ENCODE measurements at places on chromosomes 12 and 14.

- DNase-seq, result peak; percentile 20
Measured at GRCh38 chr12:21456291-21456780, 18.9 kb downstream of the PYROXD1 start.

- DNase-seq, result no peak
Measured at GRCh38 chr14:77014004-77014604, 14.4 kb downstream of the IRF2BPL start.

DNA sequence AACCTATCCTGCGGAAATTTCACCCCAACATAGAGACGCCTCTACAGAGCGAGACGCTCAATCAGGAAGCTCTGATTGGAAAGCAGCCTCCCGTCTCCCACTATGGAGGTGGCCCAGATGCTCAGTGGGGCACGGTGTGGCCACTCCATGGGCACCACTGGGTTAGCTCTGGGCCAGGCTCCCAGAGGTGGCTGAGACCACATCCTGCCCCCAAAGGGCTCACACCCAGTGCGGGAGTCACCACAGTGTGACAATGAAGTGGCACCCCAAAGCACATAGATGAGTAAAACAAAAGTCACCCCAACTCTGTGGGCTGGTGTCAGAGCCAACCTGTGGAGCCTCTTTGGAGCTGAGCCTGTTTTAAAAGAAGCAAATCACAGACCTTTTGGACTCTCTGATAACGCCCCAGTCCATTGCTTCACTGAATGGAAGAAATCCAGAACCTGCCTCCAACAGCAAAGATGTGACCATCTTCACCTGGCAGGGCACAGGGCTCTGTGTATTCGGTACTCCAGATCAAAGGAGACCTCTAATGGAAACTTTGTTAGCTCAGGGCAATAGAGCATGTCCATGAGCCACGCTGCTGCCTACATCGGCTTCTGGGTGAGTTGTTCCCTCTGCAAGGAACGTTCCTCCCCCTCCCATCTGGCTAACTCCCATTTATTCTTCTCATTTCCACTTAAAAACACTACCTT is 19.6 kb downstream of the CLMN start:
- DNase-seq, result no peak

DNA sequence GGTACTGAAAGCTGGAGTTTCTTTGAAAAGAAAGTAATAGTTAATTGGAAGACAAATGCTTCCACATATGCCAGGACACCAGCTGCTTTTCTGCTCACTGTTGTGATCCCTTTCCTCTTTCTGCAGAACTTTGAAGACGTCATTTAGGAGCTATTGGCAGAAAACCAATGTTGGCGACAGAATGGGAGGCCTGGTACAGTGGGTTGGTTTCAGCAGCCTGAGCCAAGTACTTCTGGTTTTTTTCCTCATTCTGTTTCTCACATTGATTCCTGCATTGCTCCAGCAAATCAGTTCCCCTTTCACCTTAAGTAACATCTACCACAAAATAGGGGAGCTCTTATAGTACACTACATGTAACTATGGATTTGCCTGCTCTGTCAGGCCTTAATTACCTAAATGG is 96.9 kb downstream of the FIGNL2 start:
- no peak for DNase-seq

DNA sequence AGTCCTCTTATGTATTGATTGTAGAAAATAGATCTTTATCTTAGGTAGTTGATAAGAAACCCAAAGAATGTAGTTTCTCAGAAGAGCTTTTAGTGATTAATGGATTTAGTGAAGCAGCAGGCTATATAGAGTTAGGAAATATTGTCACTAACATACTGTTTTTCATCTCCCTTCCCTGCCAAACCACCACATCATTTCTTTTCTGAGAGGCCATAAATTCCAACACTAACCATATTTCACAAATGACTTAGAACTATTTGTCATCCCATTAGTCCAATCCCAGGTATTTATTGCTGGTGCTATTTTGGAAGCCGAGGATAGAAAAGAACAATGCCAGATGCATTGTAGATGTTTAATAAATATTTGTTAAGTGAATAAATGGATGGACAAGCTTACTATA is 185.7 kb downstream of the KICS2 start:
- DNase-seq, result no peak

DNA sequence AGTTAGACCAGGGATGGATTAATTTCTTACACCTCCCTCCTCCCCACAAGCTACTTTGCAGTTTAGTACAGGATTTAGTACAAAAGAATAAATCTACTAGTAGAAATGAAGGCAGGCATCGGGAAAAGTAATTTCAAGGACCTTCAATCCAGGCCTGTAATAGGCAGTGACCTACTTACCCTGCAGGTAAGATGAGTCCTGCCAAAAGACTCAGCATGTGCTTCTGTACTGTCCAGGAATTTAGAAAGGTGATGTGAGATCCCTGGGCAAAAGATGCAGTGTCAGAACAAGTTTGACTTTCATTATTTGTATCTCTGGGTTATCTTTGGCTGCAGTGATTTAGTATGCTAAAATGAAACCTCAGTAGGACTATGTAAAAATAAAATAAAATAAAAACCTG is 403.0 kb downstream of the NOVA1 start:
- DNase-seq, result no peak

GRCh38 chr14:88551094-88551870 is 3.5 kb downstream of the PTPN21 start:
- peak; percentile 40 for DNase-seq

GRCh38 chr14:33127531-33127930 is 188.9 kb downstream of the NPAS3 start:
- no peak for DNase-seq

DNA sequence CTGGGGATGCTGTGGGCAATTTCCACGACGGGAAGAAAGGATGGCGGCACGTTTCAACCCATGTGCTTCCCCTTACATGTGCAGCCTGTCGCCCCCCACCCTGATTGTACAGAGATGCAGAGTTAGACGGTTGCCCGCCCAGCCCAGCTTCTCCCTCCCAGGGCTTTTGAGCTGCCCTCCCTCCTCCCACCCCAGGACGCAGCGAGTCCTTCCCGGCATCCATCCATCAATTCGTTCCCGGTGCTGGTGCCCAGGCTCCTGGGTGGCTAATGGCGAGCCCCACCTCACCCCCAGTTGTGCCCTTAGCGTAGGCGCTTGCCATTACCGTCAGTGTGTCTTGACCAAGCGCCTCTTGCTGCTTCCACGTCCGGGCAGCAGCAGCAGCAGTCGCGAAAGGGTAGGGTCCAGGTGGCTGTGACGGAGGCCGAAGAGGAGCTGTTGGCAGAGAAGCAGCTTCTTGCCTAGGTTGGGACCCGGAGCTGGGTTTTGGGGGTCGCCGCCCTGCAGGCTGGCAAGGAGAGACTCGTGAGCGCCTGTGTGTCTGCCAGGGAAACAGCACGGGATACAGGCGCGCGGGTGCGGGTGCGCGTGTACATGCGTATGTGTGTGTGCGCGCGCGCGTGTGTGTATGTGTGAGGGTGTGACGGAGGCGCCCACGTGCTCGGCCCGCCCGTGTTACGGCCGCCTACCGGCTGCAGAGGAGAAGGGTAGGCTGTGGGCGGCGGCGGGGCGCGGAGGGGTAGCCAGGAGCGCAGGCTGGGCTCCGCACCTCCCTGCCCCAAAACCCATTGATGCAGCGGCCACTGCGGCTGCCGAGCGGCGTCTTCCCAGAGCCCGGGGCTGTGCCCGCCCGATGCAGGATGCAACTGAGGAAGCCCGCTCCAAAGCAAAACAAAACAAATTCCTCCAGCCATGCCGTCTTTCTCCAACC is at the start of gene SLC6A15:
TSS of gene SLC6A15 (minus strand) at position 602 of the 931 bp plus-strand sequence. CDS start 20,679 bp downstream, outside the sequence.
- no peak for DNase-seq

- no peak for DNase-seq
Measured at GRCh38 chr14:100823413-100824080, 2.4 kb upstream of the MEG3 start.

DNA sequence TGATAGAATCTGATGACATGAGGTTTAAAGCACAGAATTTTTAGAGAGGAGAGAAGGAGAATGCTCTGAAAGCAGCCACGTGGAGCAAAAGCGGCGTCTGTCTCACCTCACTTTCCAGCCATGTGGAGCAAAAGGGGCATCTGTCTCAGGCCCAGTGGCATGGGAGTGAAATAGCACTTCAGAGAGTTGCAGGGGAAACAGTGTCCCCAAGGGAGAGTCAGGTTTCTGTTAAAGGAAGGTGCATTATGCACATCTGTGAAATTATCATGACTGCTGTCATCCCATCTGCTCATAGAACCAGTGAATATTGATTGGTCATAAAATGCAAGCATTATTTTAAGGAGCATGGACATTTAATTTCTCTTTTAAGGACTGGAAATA is 124.0 kb downstream of the BICD1 start:
- no peak for DNase-seq

DNA sequence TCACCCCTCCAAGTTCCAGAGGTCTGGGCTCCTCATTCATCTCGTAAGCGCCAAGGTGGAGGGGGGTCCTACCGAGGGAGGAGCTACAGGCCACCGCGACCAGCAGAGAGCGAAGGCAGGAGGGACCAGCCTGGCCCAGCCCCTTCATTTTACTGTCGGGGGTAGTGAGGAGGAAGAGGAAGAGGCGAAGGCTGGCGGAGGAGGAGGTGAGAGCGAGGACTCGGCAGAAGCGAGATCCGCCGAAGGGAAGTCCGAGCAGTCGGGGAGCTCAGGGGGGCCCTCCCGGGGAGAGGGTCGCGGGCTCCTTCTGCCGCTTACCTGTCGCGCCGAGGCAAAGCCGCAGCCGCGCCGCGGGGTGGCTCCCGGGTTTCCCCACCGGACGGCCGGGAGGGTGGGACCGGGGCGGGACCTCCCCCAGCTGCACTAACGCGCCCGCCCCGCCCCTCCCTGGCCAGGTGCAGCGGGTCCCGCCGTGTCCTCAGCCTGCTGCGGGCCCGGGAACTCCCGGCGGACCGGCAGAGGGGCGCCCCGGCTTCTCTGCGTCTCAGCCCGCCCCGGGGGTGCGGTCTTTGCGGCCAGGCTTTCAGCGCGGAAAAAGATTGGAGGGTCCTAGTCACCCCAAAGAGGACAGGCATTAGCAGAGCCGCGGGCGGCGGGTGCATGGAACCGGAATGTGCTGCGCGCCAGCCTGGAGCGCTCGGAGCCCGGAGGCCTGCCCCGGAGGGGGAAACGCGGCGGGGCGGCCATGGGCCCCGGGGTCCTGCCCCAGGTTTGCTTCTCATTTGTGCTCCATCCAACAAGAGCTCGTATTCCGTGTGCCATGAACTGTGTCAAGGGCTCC is at the start of gene GALNT6:
TSS of gene GALNT6 (minus strand) at position 124 of the 841 bp plus-strand sequence. CDS start 11,625 bp downstream, outside the sequence.
- peak; percentile 78 for DNase-seq

GRCh38 chr12:68487721-68488309 is 122.9 kb upstream of the RAP1B start:
- no peak for DNase-seq

DNA sequence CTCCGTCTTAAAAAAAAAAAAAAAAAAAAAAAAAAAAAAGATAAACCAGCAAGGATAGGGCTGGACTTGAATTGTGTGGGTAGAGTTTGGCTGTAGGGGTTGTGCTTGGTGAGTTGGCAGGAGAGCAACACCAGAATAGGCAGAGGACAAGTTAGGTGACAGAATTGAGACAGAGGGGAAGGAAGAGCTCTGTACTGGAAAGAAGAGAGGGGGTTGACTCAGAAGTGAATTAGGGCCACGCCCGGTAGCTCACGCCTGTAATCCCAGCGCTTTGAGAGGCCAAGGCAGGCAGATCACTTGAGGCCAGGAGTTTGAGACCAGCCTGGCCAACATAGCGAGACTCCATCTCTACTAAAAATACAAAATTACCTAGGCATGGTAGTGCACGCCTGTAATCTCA is 6.1 kb upstream of the TMEM30B start:
- no peak for DNase-seq

- DNase-seq, result no peak
Measured at GRCh38 chr12:119989361-119989730, 310 bp downstream of the BICDL1 start.

DNA sequence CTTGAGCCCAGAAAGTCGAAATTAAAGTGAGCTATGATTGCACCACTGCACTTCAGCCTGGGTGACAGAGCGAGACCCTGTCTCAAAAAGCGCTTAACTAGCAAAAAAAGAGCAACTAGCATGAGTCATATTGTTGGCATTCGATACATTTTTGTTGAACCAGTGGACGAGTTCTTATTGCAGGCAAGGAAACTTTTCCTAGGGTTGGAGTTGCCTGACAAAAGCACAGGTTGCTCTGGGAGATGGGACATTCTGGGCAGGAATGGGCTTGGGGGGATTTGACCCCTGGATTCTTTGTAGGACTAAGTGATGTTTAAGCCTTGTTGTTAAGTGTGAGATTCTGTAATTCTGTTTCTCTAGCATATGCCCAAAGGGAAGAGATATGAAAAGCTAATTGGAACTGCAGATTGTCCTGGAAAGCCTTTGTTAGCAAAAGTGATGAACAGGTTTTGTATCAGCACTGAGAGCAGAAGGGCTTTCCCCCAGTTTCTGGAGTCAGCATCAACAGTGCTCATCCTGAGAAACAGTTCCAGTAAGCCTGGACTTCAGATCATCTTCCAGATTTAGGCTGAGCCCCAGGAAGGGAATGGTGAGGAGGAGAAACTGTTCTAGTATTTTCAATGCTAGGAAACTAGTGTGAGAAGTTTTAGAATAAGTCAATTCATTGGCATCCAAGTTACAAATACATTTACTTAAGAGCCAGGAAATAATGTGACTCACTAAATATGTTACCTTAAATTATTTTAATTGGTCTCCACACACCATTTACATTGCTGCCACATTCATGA is 123.1 kb downstream of the SRGAP1 start:
- DNase-seq, result no peak

GRCh38 chr12:105852951-105853350 is 285.8 kb downstream of the NUAK1 start:
- no peak for DNase-seq

DNA sequence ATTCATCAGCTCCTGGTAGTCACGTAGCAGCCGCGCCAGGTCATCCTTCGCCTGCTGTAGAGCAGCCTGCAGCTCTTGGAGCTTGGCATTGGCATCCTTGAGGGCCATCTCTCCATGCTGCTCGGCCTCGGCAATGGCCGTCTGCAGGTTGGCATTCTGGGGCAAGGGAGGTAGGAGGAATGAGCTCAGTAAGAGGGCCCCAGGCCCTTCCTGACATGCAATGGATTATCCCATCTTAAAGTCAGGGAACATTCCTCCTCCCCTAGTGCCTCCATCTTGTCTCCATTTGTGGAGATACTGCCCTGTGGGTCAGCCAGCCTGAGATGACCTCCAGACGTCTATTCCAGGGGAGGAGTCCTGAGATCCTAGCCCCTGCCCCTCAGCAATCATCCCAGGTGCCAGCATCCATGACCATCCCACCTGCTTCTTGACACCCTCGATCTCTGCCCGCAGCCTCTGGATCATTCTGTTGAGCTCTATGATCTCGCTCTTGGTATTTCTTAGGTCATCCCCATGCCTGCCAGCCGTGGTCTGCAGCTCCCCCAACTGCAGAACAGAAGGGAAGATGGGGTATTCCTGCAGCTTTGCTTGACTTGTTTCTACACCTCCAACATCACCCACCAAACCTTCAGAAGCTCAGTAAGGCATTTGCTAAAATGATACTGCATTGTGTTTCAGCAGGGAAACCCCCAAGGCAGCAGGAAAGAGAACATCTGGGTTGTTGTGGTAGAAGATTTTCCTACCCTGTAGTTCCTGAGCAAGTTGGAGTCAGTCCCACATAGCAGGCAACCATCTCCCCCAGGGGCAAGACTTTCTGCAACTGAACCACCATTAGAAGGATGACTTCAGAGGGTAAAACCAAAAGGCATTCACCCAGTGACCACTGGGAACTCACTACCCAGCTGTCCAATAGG is 4.4 kb downstream of the KRT3 start:
- no peak for DNase-seq

Measured in CD4-positive, alpha-beta T cell treated with Interleukin-15 for 1 hour (primary cell).